ENCODE measurements at places on chromosomes 3 and 15.
A peak's percentile ranks its signal among the peaks of the same experiment; 100 is the strongest.

- no peak for DNase-seq
Measured at GRCh38 chr3:38497031-38497430, 891 bp downstream of the EXOG start.

DNA sequence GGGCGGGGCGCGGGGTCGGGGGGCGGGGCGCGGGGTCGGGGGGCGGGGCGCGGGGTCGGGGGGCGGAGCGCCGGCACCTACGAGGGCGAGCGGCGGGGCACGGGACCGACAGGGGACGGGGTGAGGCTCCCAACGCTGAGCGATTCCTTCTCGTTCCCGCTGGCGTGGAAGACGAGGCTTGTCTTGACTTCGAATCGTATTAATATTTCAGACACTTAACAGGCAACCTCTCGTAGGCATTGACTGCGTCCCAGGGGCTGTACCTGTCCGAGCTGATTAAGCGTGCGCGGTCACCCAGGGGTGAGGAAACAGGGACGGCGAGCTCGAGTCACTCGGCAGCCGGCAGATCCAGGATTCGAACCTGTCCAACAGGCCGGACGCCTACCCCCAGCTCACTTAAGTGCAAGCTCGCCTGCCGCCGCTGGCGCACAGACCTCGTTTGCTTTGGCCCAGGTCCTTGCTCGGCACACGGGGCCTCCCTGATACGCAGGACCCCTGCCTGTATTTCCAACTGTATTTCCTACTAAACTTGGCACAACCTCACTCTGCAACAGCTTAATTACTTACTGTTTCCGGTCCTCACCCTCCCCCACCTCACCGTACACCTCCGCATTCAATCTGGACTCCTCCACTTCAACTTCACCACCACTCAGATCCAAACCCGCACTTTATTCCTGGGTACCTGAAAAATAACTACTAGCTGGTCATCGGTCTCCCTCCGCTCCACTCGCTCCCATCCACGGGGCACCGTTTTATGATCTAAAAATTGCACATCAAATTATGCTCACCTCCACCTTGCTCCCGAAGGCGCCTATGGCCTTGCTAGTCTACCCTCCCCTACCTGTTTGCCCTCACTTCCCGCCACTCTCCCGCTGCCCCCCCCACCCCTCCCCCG lies 722 bp upstream of the ZXDC start:
- DNase-seq = no peak

- DNase-seq = no peak
Measured at GRCh38 chr15:91142106-91142744, 42.2 kb downstream of the SV2B start.

DNA sequence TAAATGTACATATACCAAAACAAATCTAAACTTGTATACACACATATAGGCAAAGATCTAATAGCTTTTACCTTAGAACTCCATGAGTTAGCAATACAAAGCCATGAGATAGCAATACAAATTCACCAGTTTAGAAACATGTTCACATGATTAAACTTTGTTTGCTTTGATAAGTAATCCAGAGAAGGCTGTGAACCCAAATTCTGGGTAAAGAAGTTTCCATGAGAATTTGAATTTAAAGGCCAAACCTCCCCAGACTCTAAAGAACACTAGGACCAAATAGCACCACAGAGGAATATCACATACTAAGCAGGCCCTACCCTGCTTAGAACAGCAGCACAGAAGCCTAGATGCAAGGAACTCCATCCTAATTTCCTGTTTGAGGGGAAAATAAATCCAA lies 83.7 kb upstream of the TP63 start:
- no peak for DNase-seq

DNA sequence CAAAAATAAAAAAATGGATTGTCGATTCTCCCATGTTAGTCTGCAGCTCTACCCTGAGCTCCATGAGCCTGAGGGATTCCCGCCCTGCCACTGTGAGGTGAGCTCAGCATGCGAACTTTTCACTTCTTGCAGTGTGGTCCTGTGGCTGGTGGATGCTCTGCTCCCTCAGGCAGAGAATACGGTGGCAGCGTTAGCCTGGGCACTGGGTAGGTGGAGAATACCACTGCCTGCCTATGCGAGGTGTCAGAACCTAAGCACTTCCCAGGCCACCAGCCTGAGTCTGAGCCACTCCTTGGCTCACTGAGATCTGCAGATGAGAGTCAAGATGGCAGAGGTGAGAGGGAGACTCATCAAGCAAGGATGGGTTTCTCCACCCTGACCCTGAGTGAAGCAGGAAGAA lies 70.1 kb downstream of the ITGB5 start:
- no peak for DNase-seq

GRCh38 chr15:73320619-73321180 lies 48.1 kb downstream of the HCN4 start:
- no peak for DNase-seq

DNA sequence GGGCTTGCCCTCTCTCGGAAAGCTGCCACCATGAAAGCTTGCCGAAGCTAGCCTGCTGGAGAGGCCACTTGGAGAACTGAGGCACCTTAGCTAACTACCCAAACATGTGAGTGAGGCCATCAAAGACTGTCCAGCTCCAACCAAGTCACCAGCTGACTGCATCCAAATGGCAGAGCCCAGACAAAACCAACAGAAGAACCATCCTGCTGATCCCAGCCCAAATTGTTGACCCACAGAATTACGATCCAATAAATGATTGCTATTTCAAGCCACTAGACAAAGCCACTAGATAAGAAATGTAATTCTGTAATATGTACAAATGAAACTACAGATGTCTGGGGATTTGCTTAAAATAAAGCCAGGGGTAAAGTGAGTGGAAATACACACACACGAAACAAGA lies 109.8 kb upstream of the TRPM1 start:
- no peak for DNase-seq

GRCh38 chr3:65091565-65091964 lies 403.8 kb upstream of the ADAMTS9 start:
- no peak for DNase-seq

- DNase-seq = no peak
Measured at GRCh38 chr15:69782809-69783208, 314.9 kb downstream of the TLE3 start.

- DNase-seq = no peak
Measured at GRCh38 chr3:5012367-5012766, 33.1 kb downstream of the BHLHE40 start.

DNA sequence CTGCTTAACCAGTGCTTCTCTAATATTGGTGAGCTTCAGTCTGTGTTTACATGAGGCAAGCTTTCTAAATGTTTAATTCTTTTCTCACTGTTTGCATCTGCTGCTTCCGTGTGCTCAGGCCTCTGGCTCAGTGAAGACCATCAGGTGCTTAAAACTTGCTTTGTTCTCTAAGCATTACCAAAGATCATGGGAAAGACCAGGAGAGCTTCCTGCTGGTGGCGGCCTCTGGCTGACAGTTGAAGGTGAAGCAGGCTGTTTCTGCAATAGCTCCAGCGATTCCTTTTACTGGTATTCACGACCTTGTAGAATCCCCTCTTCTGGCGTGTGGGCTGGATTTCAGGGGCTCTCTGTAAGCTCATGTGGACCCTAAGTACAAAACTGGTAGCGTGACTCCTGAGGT lies 45.1 kb downstream of the EDEM1 start:
- no peak for DNase-seq

DNA sequence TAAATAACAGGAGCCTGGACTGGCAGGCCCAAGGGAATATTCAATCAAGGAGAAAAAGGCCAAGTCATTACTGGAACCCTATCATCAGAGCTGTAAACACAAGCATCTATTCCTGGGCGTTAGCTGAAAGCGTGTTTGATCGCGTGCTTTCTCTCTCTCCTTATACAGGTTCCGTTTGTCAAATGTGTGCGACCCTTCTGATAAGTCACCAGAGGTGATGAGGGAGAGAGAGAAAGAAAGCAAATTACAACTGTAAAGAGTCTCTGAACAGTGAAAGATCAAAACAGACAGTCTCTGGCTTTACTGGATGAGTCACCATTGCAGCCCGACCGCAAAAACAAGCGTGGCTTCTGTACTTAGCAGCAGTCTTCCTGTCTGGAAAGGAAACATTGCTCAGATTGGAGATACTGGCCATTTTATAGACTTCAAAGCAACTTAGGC lies 39.5 kb upstream of the TPRG1 start:
- peak; percentile 84 for DNase-seq

GRCh38 chr3:192848371-192849233 lies 69.1 kb downstream of the MB21D2 start:
- DNase-seq = no peak

- no peak for DNase-seq
Measured at GRCh38 chr15:69482686-69483256, 30.2 kb downstream of the RPLP1 start.

DNA sequence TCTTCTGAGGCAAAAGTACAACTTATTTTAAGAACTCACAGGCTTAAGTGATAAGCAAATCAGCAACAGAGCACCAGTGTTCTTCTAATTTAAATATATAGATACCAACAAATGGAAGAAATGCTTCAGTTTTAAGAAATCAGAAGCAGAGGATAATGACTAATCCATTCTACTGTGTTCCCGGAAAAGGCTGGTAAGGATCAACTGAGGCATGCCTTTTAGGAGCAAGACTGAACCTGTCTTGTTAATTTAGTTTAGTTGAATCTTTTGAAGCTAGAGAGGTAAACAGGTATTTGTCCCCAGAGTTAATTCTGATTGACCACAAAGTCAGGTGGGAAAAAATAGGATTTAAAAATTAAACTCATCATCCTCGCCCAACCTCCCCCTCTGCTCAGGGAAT lies 51.8 kb downstream of the TAMM41 start:
- DNase-seq = no peak

DNA sequence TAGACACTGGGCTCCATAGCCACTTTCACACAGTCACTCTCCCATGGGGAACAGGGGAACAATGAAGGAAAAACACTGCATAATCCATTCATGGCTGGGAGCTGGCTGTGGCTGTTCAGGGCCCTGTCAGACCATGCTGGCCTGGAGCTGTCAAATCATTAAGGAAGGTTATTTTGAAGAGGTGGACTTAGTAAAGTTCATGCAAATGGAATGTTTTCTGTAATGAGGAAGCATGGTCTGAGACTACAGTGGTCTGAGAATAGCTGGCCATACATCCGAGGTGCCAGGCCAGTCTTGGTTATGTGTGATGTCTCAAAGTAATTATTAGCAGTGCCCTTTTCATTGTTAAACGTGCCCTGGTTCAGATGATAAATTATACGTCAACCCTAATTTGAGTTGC lies 117.1 kb upstream of the MRPS22 start:
- DNase-seq = no peak

DNA sequence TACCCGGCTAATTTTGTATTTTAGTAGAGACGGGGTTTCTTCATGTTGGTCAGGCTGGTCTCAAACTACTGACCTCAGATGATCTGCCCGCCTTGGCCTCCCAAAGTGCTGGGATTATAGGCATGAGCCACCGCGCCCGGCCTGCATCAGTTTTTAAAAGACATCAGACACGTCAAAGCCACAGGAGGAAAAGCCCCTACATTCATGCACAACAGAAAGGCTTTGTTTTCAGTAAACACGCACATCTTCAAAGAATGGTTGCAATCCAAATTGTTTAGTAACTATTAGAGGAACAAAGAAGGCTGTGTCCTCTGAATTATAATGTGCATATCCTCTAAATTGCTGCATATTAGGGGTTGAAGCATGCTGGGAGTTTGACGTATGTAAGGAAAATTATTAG lies 53.3 kb downstream of the BTD start:
- no peak for DNase-seq

- no peak for DNase-seq
Measured at GRCh38 chr15:52162260-52162659, 28.9 kb downstream of the GNB5 start.
